ENCODE measurements at places on chromosomes 2 and 18. TPM values are rescaled to one million over a fixed set of nuclear protein-coding genes. Genes with fewer than 3 reads are reported as not detected.
A peak's percentile ranks its signal among the peaks of the same experiment; 100 is the strongest.

Gene AAMP
- total RNA-seq = 179 TPM

GRCh38 chr2:237532160-237532559, 34.2 kb upstream of the PRLH start:
- ATAC-seq = no peak

Gene DHRS9
- not detected for total RNA-seq

GRCh38 chr2:63882395-63883105, 40.9 kb downstream of the UGP2 start:
- no peak for ATAC-seq

Gene NXPH2
- not detected for total RNA-seq

DNA sequence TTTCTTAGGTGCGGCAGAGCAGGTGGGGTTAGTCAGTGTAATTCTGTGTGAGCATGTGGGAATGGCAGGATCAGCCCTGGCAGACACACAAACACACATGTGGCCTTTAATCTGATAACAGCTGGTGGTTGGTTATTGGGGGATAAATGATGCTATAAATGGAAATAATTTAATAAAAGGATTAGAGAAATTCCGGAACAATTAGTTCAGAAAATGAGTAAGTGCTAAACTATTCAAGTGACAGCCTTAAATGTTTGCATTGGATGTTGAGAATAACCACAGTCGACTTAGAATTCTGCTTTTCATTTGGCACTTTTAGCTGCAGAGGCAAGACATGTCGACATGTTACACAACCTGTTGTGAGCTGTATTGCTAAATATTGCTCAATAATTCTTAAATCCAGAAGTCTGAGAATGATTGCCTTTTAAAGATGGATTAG, 7.2 kb downstream of the SMYD1 start:
- no peak for ATAC-seq

DNA sequence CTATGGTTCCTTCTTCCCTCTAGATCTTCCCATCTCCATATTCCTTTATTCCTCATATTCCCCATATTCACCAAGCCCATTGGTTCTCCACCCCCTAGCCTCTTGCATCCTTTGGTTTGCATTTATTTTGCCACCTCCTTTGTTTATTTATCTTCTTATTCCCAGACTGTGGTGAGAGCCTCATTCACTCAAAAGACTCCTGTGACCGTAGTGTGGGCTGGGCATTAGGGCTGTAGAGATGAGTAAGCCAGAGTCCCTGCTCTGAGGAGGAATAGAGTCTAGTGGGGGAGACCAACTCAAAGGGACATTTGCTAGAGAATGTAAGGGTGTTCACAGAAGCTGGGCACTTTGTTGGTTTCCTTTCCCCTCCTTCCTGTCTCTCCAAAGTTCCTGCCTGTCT, 8.3 kb downstream of the ATG16L1 start:
- peak; percentile 94 for ATAC-seq
